CD4-positive, alpha-beta T cell treated with Interleukin-21 for 1 hour (primary cell): ENCODE measurements at places on chromosomes 12 and 14.

- no peak for DNase-seq
Measured at GRCh38 chr14:59451849-59452248, 13.3 kb downstream of the GPR135 start.

- DNase-seq: no peak
Measured at GRCh38 chr14:104135904-104136471, 2.4 kb upstream of the KIF26A start.

GRCh38 chr14:81557146-81557545, 23.5 kb upstream of the SEL1L start:
- no peak for DNase-seq

DNA sequence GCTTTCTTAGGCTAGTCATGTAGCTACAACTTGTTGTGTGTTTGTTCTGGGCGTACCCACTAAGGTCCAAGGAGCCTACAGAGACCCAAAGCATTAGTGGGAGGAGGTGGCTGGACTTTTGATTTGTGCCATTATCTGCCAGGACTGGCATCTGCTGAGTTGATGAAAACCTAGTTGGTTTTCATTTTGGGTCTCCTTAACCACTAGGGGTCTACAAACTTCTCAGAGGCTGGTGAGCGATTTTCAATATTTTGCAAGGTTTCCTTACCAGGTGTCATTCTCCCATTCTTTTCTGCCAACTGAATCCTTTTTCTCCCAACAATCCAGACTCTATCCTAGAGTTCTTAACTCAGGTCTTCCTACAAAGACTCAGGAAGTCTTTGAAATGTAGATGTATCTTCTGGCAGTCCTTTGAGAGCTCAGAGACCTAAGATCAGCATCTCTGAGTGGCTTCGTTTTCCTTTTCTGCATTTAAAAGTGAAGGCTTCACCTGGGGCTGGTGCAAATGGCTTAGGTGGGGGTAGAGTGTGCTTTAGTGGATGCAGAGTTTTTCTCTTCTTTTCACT, 150.0 kb upstream of the RMST start:
- no peak for DNase-seq

- no peak for DNase-seq
Measured at GRCh38 chr14:103319422-103319821, 14.6 kb upstream of the EIF5 start.

GRCh38 chr12:508145-508544, 48.4 kb downstream of the B4GALNT3 start:
- no peak for DNase-seq

DNA sequence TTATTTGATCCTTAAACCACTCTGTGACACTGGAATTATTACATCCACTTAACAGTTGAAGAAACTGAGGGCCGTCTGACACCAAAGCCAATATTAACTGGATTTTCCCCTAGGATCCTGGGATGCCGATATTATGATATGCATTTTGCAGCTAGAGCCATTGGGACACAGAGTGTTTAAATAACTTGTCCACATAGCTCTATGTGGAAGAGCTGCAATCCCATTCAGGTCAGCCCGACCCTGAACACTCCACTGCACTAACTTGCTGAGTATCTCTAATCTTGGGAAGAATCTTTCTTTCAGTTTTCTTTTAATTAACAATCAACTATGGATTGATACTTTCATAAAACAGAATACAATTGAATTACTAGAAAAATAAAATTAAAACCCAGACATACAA, 37.9 kb downstream of the RMST start:
- DNase-seq: no peak

GRCh38 chr12:109112720-109113465, 3.5 kb upstream of the ACACB start:
- DNase-seq: no peak

GRCh38 chr12:40170593-40170992, 54.2 kb upstream of the LRRK2 start:
- DNase-seq: no peak

GRCh38 chr14:38549564-38549963, 293.7 kb upstream of the CLEC14A start:
- DNase-seq: no peak

- DNase-seq: no peak
Measured at GRCh38 chr12:103244596-103244995, 251.2 kb downstream of the C12orf42 start.

DNA sequence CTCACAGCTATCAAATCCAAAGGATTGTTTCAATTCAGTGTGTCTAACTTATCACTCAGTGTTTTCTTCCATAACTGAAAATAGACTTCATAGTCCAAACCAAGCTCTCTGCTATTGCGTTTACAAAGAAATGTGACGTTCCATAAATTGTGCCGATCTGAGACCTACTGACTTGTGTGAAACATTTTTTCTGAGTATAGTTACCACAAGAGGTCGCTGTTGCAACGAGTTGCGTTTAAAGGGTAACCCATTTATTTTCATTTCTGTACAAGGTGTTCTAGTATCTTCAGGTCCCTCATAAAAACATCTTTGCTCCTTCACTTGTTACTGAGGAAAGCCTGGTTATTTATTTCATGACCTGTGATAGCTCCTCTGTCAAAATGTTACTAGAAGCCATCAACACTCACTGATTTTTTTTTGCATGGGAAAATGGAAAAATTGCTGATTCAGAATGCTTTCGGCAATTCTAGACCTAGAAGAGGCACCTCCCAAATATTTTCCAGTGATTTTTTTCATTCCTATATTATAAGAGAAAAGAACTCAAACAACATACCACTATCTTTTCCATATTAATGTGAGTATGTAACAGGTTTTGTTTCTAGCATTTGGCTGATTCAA, 60.9 kb upstream of the OR4E1 start:
- peak; percentile 77 for DNase-seq

- DNase-seq: no peak
Measured at GRCh38 chr12:18828483-18828882, 90.6 kb downstream of the CAPZA3 start.

- DNase-seq: no peak
Measured at GRCh38 chr14:32013083-32013482, 64.0 kb upstream of the ARHGAP5 start.

DNA sequence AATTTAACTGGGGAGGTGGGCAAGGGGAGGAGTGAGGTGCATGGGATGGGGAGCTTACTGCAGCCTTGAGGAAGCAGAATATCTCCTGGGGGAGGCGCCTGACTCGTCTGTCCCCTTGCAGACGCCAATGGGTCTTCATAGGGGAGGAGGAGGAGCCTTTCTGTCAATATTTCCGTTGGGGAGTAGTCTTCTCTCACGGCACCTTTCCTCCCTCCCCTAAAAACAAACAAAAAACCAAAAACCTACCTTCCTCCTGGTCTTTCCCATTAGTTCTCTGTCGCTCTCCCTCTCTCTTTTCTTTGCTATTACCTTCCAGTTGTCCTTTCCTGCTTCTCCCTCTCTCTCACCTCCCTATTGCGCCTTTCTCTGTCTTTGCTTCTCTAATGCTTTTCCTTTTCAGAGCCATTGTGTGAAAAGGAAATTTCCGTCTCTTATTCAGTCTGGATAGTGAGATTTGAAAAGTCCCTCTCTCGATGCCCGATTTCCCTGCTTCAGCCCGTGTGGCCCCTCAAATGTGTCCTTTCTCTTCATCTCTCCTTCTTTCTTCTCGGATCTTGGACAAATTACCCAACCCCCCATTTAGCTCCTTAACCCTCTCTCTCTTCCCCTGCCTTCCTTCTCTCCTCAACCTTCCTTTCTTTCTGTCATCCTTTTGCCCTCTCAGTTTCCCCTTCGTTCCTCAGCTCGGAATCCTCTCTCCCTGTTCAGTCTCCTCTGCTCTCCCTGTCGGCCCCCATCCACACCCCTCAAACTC, 5.9 kb downstream of the GPR84 start:
- DNase-seq: peak; percentile 60

- no peak for DNase-seq
Measured at GRCh38 chr12:92769124-92769901, 66.5 kb downstream of the PLEKHG7 start.

- DNase-seq: no peak
Measured at GRCh38 chr12:65784289-65785015, 39.8 kb upstream of the HMGA2 start.

- DNase-seq: no peak
Measured at GRCh38 chr12:86137936-86138335, 118.3 kb downstream of the MGAT4C start.

GRCh38 chr12:12745576-12746211, 28.5 kb downstream of the CDKN1B start:
- no peak for DNase-seq

DNA sequence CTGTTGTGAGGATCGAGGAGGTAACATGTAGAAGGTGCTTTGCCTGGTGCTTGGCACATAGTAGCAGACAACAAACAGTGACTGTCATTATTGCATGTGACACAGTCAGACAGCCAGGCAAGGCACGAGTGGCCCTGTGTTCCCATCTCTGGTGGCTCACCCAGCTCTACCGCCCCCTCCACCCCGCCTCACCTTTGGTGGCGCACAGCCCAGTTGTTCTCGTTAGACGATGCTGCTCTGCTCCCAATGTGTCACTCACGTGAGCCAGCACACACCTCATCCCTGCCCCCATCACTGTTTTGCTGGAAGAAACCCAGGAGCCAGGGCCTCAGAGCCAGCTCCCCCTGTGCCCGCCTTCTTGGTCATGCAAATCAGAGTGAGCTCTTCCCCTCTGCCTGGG, 113.3 kb downstream of the CALM1 start:
- no peak for DNase-seq

DNA sequence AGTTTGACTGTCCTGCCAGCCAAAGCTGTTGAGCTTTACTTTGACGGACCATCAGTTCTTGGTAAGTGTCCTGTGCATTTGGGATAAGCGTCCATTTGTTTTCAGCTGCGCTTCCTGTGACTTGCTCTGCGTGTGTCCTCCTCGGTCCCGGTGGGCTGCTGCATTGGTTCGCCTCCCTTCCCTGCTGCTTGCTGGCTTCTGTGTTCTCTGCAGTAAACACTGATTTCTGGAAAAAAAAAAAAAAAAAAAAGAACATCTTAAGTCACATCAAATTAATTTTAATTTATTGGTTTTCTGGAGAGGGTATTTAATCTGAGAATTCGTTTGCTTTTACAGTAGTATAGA, 264.1 kb downstream of the SEC23A start:
- no peak for DNase-seq

DNA sequence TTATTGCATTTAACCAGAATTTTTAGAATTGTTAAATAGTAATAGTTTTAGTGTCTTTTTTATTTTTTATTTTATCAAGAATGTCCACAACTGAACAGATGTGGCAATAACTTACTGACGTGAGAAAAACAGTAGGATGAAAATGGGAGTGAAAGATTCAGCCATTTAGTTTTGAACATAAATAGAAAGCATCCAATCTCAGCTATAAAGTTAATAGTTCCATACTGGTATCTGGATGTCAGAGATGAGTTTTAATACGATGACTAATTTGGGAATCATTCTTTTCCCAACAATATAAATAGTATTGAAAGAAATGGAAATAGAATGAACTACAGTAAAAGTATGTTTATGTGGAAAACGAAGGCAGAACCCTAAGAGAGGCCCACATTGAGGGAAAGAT, 159.4 kb downstream of the EPS8 start:
- DNase-seq: no peak

DNA sequence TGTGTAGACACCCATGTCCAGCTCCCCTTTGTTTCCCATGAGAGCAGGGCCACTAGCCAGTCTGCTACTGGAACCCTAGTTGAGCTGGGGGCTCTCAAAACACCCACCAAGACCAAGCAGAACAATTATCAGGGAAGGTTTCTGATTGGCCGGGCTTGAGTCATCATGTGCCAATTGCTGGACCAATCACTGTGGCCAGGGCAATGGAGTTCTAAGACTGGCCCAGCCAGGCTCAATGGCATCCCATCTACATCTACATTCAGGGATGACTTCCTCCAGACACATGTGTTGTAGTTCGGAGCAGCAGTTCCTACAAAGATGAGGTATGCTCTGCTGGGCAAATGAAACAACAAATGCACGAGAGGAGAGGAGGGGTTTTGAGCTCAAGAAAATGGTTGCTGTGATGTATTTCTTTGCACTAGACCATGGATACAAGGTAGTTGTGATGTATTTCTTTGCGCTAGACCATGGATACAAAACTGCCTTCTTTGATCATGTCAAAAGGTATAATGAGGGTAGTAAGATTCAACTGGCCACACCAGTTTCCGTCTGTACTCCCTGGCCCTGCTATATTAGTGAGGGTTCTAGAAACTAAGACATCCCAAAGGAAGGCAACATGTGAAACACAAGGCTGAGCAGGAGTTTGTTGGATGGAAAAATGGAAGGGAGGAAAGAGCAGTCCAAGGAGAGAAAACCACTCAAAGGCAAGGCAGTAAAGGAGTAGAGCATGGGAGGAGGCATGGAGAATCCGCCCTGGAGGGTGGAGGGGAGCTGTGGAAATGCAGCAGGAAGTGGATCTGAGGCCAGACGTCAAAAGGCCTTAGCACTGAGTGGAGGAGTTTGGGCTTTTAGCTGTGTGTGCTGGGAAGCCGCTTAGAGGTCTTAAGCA, 8.9 kb upstream of the WSCD2 start:
- no peak for DNase-seq

GRCh38 chr14:32545095-32545494, 216.0 kb downstream of the AKAP6 start:
- DNase-seq: no peak

DNA sequence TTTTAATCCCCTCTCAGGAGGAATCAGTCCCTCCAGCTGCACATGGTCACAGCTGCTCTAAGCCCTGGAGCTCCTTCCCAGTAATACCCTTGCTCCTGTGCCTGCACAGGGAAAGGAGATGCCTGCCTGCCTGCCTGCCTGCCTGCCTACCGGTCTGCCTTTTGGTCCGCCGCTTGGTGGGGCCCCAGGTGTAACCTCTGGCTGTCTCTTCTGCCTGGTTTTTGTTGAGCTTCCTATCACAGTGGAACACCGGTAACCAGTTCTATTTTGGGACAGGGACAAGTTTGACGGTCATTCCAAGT, 99.8 kb downstream of the DAD1 start:
- DNase-seq: no peak

- no peak for DNase-seq
Measured at GRCh38 chr14:56099081-56099797, 19.0 kb upstream of the PELI2 start.

DNA sequence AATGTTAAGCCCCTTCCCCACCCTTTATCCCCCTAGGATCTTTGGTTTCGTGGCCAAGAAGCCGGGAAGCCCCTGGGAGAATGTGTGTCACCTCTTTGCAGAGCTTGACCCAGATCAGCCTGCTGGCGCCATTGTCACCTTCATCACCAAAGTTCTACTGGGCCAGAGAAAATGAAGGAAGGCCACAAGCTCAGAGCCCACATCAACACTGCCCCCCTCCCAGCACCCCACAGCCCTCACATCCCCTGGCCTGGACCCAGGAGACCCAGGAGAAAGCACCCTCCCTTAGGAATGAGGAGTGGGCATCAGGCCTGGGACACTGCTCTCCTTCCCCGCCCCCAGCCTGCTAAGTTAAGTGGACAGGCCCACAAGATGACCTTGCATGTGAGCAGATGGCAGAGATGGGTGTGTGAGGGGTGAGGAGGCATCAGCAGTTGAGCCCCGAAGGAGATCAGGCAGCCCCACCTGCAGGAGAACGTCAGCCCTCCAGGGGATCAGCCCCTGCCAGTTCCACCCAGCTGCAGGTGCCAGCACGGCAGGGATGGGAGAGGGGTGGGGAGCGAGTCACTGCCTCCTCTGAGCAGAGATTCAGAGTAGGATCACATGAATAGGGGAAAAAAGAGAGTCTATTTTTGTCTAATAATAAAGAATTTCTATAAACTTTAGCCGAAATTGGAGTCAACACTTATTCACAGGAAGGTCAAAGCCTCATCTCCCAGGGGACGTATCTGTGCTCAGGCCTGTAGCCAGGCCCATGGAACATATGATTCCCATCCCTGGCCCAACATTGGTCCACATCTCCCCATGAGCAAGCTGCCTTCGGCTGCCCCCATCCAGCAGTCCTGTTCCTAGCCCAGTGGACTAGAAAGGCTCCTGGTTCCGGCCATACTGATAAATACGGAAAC, 14.1 kb downstream of the TNS2 start:
- DNase-seq: no peak
